ENCODE measurements at places on chromosomes 3 and 15. TPM values are rescaled to one million over a fixed set of nuclear protein-coding genes. Genes with fewer than 3 reads are reported as not detected.

DNA sequence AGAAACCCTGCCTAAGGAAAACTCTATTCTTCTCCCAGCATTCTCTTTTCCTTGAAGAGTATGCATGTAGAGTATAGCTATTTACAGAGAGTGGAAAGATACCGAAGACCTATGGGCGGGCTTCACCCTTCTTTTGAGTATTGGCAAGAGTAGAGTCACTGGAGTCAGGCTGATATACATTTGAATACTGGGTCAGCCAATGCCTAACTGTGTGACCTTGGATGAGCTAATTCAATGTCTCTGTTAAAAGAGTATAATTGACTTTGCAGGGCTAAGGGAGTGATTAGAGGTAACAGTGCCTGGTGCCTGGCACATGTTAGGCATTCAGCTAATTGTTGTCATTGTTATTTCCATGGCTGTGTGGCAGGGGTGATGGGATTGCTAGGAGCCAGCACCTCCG lies 75.6 kb downstream of the TUSC7 start:
- peak; percentile 28 for DNase-seq

- no peak for DNase-seq
Observed at GRCh38 chr3:59443618-59444293, 393.9 kb upstream of the CFAP20DC start.

GRCh38 chr15:100948430-100948762 lies 29.2 kb downstream of the LRRK1 start:
- no peak for DNase-seq

The KNG1 gene
- total RNA-seq = not detected
